ENCODE measurements at places on chromosomes 6 and 20.
A peak's percentile ranks its signal among the peaks of the same experiment; 100 is the strongest.

- DNase-seq = no peak
These were observed 101.1 kb upstream of the LRFN2 start for GRCh38 chr6:40688214-40688761.

DNA sequence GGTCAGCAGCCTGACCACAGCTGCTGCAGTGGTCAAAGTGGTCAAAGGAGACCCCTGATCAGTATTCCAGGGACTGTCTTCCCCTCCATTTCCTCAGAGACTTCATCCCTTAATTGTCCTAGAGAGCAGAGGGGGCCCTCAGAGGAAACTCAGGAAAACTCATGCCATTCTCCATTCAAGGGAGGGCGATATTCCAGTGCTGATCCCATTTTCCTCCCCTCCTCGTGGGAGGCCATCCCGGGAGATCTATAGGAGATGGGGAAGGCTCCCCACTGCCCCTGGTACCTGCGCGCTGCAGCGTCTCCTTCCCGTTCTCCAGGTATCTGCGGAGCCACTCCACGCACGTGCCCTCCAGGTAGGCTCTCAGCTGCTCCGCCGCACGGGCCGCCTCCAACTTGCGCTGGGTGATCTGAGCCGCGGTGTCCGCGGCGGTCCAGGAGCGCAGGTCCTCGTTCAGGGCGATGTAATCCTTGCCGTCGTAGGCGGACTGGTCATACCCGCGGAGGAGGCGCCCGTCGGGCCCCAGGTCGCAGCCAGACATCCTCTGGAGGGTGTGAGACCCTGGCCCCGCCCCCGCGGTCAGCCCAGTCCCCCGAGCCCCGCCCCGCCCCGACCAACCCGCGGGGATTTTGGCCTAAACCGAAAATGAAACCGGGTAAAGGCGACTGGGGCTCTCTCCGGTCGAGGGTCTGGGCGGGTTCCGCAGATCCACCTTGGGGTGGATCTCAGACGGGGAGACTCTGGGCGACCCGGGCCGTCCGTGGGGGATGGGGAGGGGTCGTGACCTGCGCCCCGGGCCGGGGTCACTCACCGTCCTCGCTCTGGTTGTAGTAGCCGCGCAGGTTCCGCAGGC is 878 bp downstream of the HLA-C start:
- peak; percentile 50 for DNase-seq

- DNase-seq = no peak
These were observed 46.0 kb upstream of the TASP1 start for GRCh38 chr20:13684566-13685222.

- DNase-seq = no peak
These were observed 331.2 kb downstream of the QKI start for GRCh38 chr6:163745536-163746400.

DNA sequence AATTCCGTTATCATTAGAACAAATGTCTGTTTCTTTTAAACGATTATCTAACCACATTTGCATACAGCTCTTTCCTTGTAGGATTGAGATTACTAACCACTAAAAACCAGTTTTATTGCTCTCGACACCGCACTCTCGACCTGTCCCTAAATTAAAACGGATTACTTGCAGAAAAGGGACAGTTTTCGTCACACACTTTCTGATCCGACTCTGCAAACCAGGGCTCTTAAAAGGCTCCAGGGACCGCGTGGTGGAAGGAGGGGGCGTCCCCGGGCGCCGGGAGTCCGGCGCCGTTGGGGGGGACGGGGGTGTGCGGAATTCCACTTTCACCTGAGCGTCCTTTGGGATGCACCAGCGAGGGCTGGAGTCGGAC is 731 bp downstream of the MAK start:
- DNase-seq = peak; percentile 8

- no peak for DNase-seq
These were observed 12.6 kb downstream of the AAR2 start for GRCh38 chr20:36248836-36249235.

- DNase-seq = no peak
These were observed 2.2 kb downstream of the ADISSP start for GRCh38 chr20:3765171-3765882.

DNA sequence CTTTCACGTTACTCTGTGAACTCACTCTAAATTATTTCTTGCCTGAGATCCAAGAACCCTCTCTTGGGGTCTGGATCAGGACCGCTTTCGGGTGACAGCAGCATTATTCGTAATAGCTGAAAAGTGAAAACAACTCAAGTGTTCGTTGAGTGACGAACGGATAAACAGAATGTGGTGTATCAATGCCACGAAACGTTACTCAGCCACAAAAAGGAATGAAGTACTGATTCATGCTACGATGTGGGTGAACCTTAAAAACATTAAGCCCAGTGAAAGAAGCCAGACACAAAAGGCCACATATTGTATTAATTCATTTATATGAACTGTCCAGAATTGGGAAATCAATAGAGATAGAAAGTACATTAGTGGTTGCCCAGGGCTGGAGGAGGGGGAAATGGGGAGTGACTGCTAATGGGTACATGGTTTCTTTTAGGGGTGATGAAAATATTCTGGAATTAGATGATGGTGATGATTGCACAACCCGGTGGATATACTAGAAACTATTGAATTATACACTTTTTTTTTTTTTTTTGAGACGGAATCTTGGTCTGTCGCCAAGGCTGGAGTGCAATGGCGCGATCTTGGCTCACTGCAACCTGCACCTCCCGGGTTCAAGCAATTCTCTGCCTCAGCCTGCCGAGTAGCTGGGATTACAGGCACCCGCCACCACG is 8.4 kb downstream of the PTGIS start:
- DNase-seq = no peak

DNA sequence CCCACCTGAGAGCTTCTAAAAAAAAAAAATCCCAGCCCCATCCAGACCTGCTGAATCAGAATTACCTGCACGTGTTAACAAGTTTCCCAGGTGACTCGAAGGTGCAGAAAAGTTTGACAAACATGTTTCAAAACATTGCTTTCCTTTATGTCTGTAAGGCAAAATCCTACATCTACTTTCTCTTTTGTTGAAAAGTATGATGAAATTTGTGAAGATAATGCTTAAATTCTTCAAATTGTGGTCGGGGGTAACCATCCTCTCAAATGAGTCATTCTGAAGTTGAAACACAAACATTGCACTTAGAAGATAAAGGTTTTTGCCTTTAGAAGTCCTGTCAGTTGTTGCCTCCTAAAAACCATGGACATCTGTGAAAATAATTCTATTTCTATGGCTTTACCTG is 429.7 kb downstream of the EPHA7 start:
- no peak for DNase-seq

GRCh38 chr6:106677282-106677681 is 47.9 kb downstream of the QRSL1 start:
- no peak for DNase-seq

- DNase-seq = no peak
These were observed 21.5 kb downstream of the NOX3 start for GRCh38 chr6:155434096-155434495.

GRCh38 chr6:74280130-74280692 is 584.2 kb downstream of the CD109 start:
- DNase-seq = no peak

- DNase-seq = no peak
These were observed 77.7 kb downstream of the ANKRD60 start for GRCh38 chr20:58150772-58151171.

DNA sequence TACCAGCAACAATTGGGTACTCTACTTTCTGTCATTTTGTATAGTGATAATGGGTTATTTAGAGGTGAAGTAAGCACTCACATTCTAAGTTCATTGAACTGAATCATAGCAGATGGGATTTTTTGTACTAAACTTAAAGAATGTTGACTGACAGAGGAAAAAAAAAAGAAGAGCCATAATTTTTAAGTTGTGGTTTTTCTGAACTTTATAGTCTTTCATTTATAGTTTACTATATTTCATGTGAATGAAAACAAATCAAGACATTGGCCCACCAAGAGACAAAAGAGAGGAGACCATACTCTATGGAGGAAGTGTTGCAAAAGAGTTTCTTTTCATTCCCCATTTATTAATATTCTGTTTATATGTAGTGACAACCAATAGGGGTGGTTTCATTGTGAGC is 685.7 kb downstream of the BCKDHB start:
- no peak for DNase-seq

GRCh38 chr6:111803371-111803770 is 69.9 kb downstream of the FYN start:
- peak; percentile 63 for DNase-seq

DNA sequence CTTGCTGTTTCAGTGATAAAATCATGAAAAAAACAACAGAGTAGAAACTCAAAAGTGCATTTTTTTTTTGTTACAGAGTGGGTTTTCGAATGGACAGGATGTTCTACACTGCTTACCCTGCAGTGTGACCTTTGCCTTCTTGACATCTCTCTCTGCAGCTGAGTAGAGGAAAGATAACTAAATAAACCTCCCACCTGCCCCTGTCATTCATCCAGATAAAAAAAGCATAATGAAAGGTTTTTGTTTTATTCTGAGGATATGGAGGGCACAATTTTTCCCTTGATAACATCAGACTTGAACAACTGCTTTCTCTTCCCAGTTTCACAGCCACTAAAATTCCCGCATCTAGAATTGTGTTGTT is 193.6 kb upstream of the FOXQ1 start:
- DNase-seq = no peak

DNA sequence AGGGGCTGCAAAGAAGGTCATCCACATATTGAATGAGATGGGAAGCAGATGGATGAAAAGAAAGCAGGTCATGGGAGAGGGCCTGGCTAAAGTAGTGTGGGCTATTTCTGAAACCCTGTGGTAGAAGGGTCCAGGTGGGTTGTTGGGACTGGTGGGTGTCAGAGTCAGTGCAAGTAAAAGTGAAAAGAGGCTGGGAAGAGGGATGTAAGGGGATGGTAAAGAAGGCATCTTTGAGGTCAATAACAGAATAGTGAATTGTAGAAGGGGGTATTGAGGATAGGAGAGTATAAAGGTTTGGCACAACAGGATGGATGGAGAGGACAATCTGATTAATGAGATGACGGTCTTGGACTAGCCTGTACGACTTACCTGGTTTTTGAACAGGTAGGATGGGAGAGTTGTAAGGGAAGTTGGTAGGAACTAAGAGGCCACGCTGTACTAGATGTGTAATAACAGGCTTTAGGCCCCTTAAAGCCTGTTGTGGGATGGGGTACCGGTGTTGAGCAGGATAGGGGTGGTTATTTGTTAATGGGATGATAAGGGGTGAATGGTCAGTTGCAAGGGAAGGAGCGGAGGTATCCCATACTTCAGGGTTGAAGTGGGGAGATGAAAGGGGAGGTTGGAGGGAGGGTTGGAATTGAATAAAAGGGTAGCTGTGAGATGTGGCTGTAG is 748.9 kb upstream of the ADGRB3 start:
- no peak for DNase-seq

- no peak for DNase-seq
These were observed 12.9 kb downstream of the FARS2 start for GRCh38 chr6:5274231-5274630.

- DNase-seq = no peak
These were observed 33.9 kb upstream of the FBXO9 start for GRCh38 chr6:53031281-53031680.

DNA sequence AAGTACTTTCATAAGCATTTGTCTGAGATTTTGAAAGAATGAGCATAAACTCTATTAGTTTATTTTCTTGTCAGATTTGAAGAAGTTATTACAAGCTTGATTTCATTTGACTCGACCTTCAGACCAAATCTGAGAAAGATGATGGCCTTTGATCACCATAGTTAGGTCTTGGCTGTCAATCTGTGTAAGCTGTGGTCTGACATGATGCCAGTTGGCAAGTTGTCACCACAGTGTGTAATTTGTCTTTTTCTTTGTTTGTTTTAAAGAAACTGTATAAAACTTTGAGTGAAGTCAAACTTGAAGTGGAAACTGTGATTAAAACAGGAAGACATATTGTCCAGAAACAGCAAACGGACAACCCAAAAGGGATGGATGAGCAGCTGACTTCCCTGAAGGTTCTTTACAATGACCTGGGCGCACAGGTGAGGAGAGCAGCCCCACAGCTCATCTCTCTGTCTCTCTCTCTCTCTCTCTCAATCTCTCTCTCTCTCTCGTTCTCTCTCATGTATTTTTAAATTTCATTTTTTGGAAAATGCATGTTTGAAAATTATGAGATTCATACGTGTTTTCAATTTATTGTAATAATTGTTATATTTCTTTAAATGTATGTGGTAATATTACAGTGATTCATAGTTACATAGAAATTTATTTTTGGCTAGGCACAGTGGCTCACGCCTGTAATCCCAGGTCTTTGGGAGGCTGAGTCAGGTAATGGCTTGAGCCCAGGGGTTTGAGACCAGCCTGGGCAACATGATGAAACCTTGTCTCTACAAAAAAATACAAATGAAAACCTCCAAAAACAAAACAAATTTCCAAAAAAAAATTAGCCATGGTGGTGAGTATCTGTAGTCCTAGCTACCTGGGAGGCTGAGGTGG is 208.1 kb downstream of the UTRN start:
- no peak for DNase-seq

DNA sequence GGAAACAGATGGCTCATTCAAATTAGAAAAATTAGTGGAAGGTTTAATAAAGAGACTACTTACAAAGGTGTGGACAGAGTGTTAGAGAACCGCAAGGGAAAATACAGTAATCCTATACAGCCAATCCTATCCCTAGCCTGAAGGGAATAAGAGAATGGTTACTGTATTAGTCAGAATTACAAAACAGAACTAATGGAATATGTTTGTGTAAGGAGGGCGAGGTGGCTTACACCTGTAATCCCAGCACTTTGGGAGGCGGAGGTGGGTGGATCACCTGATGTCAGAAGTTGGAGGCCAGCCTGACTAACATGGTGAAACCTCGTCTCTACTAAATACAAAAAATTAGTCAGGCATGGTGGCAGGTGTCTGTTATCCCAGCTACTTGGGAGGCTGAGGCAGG is 16.3 kb upstream of the TRPC4AP start:
- no peak for DNase-seq

- no peak for DNase-seq
These were observed 107.1 kb upstream of the BACH2 start for GRCh38 chr6:90403489-90404381.

GRCh38 chr20:35636095-35636494 is 20.5 kb downstream of the SPAG4 start:
- DNase-seq = no peak

DNA sequence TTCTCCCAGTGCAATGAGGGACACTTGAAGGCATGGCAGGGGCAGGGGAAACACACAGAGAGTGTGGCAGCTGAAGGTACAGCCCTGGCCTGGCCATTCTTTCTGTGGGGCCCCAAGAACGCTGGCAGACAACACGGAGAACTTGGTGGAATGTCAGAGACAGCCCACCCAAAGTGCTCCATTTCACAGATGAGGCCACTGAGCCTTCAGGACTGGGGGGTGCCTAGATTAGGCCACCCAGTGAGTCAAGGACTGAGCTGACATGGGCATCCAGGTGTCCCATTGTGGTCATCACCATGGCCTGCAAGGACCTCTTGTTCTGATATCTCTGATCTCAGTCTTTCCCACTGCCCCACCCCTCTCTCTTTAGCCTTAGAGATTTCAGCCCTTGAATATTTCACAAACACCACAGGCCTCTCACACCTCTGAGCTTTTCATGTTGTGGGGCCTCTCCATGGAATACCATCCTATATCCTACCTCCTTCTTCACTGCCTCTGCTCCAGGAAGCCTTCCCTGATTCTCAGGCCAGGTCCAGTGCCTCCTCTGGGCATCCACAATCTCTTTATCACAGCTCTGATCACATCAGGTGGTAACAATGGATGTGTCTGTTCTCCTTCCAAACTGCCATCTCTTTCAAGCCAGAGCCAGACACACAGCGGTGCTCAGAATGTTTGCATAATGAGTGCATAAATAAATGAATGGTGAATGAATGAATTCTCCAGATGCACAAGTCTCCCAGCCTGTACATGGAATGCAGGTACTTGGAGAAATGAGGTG is 2.0 kb upstream of the RSPO4 start:
- DNase-seq = no peak

- no peak for DNase-seq
These were observed 198.8 kb upstream of the THEMIS start for GRCh38 chr6:128099571-128100197.

GRCh38 chr20:52230409-52230808 is 38.8 kb upstream of the ZFP64 start:
- DNase-seq = no peak

Data from activated naive CD4-positive, alpha-beta T cell treated with Interleukin-2 at 50 U/mL for 16 hours (primary cell).